Type B pancreatic cell (in vitro differentiated cells): ENCODE measurements at places on chromosomes 1 and 21.

DNA sequence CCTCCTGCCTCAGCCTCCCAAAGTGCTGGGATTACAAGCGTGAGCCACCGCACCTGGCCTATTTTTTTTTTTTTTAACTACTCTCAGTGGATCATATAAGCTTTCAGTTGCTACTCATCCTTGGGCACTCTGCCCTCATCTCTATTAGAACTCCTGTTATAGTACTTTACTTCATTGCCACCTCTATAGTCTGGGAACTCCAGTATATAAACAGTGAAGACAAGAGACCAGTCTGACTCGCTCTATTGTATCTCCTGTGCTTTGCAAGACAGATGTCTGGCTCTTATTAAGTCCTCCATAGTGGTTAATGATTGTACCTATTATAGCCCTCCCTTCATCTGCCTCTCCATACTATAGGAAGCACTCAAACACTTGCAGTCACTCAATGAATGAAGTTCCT lies 15.1 kb downstream of the KHDRBS1 start:
- DNase-seq, result no peak
- peaks cover 40% of the 10 kb centered on the region for H3K36me3 ChIP-seq
- no peaks in the 10 kb centered on the region for H3K27me3 ChIP-seq
- H3K4me3 ChIP-seq, result no peak overlapping the region
- H3K4me1 ChIP-seq, result peaks cover 15% of the 10 kb centered on the region

- no peak for DNase-seq
- peaks cover 23% of the 10 kb centered on the region for H3K4me1 ChIP-seq
- H3K4me3 ChIP-seq, result peak overlapping the region; percentile 39
- no peak overlapping the region for H3K27ac ChIP-seq
- H3K27me3 ChIP-seq, result no peaks in the 10 kb centered on the region
These were observed 16.7 kb downstream of the POU3F1 start for GRCh38 chr1:38029685-38030511.

- no peak overlapping the region for H3K4me3 ChIP-seq
- H3K36me3 ChIP-seq, result no peaks in the 10 kb centered on the region
- no peak for DNase-seq
- no peak overlapping the region for H3K27ac ChIP-seq
- H3K4me1 ChIP-seq, result no peaks in the 10 kb centered on the region
These were observed 3.2 kb downstream of the OR6K3 start for GRCh38 chr1:158717344-158717743.

- no peaks in the 10 kb centered on the region for H3K4me1 ChIP-seq
- H3K27ac ChIP-seq, result no peak overlapping the region
- H3K27me3 ChIP-seq, result peaks cover 13% of the 10 kb centered on the region
- no peak overlapping the region for H3K4me3 ChIP-seq
- no peaks in the 10 kb centered on the region for H3K36me3 ChIP-seq
These were observed 183.1 kb downstream of the ZSCAN20 start for GRCh38 chr1:33655496-33655895.

GRCh38 chr1:69567652-69568420 lies at the start of gene LRRC7:
TSS of gene LRRC7 (plus strand) at chr1:69567922. CDS start at chr1:69568640, 718 bp downstream.
- H3K36me3 ChIP-seq, result no peaks in the 10 kb centered on the region
- H3K27me3 ChIP-seq, result peaks cover 78% of the 10 kb centered on the region
- no peak for DNase-seq
- H3K4me1 ChIP-seq, result peaks cover 8% of the 10 kb centered on the region

GRCh38 chr1:28458237-28459228 lies 47.3 kb upstream of the RCC1 start:
- DNase-seq, result no peak
- no peaks in the 10 kb centered on the region for H3K27me3 ChIP-seq
- H3K36me3 ChIP-seq, result no peaks in the 10 kb centered on the region
- H3K4me1 ChIP-seq, result peaks cover 14% of the 10 kb centered on the region

DNA sequence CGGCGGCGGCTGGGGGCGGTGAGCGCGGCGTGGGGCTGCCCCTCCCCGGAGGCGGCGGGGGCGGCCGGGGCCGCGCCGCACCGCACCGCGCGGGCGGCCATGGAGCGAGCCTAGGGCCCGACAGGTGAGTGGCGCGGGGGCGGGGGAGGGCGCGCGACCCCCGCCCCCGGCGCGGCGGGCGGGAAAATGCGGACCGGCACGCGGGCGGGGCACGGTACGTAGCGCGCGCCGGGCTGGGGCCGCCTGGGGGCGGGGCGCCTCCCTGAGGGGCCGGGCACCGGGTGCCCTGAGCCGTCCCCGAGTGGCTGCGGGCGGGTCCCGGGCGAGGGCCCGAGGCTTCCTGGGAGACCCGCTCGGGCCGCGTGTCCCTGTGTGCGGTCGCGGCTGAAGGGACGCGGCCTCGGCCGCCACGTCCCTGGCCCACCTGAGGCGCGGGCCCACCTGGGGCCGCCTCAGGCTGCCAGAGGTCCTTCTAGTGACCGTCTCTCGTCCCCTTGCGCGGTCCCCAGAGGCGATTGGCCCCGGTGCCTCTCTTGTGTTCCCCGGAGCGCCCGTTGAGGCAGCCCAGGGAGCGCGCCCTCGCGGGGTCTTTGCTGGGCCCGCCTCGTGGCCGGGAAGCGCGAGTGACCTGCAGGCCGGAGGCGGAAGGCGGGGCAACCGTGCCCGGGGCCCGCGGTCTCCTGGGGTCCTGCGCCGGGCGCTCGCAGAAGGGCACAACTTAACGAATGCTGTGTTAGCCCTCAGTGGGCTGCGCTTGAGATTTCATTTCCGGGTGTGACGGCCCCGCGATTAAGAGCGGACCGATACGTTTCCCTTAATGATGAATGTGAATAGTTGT lies 500 bp downstream of the FAM20B start:
- H3K4me1 ChIP-seq, result peaks cover 59% of the 10 kb centered on the region
- DNase-seq, result peak; percentile 82
- H3K4me3 ChIP-seq, result peak overlapping the region; percentile 94
- peak overlapping the region; percentile 91 for H3K27ac ChIP-seq
- H3K36me3 ChIP-seq, result no peaks in the 10 kb centered on the region

- no peaks in the 10 kb centered on the region for H3K36me3 ChIP-seq
- no peaks in the 10 kb centered on the region for H3K4me1 ChIP-seq
- H3K4me3 ChIP-seq, result no peak overlapping the region
These were observed 89.3 kb downstream of the HMCN1 start for GRCh38 chr1:185823467-185823866.

DNA sequence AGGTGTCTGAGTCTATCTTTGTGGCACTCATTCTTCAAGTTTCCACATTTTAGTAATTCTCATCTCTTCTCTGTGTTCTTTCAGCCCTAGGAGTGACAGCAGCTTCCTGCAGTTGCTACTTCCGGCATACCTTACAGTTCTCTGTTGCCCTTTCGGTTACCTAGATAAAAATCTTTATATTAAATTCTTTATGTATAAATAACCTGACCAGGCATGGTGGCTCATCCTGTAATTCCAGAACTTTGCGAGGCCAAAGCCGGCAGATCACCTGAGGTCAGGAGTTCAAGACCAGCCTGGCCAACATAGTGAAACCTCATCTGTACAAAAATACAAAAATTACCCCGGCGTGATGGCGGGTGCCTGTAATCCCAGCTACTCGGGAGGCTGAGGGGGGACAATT lies 62.9 kb downstream of the CDKN2C start:
- DNase-seq, result no peak
- H3K4me1 ChIP-seq, result no peaks in the 10 kb centered on the region
- H3K4me3 ChIP-seq, result no peak overlapping the region

- DNase-seq, result no peak
- no peak overlapping the region for H3K27ac ChIP-seq
- no peaks in the 10 kb centered on the region for H3K36me3 ChIP-seq
- no peaks in the 10 kb centered on the region for H3K27me3 ChIP-seq
- no peak overlapping the region for H3K4me3 ChIP-seq
These were observed 487.0 kb upstream of the RGS18 start for GRCh38 chr1:191671236-191671635.

- H3K4me3 ChIP-seq, result peak within 1 kb of the TSS; percentile 93
- peaks cover 57% of the 10 kb centered on the region for H3K27me3 ChIP-seq
- H3K27ac ChIP-seq, result peak within 1 kb of the TSS; percentile 100
- DNase-seq, result no peak
These were observed at the start of gene EFNA1 for GRCh38 chr1:155127105-155127966. TSS of gene EFNA1 (plus strand) at chr1:155127876. CDS start at chr1:155127978, 102 bp downstream.

GRCh38 chr1:203069030-203069747 lies 16.6 kb downstream of the MYOG start:
- peaks cover 35% of the 10 kb centered on the region for H3K27me3 ChIP-seq
- no peak overlapping the region for H3K4me3 ChIP-seq
- no peak overlapping the region for H3K27ac ChIP-seq
- H3K36me3 ChIP-seq, result no peaks in the 10 kb centered on the region

GRCh38 chr1:15075817-15076216 lies 77.7 kb upstream of the TMEM51 start:
- DNase-seq, result no peak
- no peak overlapping the region for H3K27ac ChIP-seq
- H3K4me1 ChIP-seq, result peaks cover 5% of the 10 kb centered on the region
- H3K4me3 ChIP-seq, result no peak overlapping the region
- H3K36me3 ChIP-seq, result peaks cover 8% of the 10 kb centered on the region

DNA sequence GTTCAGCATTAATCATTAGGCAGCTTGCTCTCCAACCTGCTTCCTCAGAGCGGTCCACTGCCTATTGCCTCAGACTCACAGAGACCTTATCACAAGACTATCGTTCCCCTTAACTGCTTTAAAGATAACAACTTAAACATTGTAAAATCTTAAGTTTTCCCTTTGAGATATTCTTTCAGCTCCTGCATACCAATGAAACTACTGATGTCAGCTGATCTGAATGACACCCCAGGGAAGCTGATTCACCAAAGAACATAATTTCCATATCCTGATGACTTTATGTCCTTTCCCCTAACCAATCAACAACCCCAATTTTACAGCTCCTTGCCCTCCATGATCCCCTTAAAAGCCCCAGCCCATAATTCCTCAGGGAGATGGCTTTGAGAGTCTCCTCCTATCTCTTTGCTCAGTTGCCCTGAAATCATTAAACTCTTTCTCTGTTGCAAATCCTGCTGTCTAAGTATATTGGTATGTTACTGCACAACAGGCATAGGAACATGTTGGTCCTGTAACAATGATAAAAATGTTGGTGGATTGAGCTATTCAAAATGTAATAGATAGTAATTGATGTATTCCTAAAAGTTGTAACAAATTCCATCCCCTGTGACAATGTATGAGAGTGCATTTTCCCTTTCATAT lies 621.4 kb upstream of the RGS18 start:
- H3K4me1 ChIP-seq, result no peaks in the 10 kb centered on the region
- H3K4me3 ChIP-seq, result no peak overlapping the region
- H3K36me3 ChIP-seq, result peaks cover 5% of the 10 kb centered on the region
- H3K27me3 ChIP-seq, result no peaks in the 10 kb centered on the region

DNA sequence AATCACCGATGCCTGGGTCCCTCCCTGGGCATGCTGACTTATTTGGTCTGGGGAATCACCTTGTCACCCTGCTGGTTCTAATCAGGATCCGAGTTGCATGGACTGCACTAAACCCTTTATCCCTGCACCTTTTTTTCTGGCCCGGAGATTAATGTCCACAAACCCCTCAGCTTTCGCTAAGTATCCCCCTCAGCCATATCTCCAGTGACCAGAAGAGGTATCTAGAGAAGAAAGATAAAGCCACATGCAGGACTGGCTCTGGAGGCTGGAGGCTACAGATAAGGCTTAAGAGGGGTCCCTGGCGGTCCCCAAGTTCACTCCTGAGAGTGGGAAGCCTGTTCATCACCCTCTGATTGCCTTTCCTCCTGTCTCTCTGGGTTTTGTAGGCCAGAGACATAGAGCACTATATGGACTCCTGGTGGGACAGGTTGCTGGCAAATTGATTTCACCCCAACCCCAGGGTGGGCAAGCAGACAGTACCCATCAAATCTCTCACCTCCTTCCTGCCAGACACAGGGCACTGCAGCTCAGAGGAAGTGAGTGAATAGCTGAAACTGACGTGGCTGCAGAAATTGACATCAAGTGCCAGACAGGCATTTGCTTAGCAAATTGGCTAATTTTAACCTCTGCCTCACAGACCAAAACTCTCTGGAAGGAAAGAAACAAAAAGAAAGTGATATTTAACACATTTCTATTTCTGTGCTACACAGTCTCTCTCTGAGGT lies 38.8 kb downstream of the HMGB4 start:
- no peaks in the 10 kb centered on the region for H3K36me3 ChIP-seq
- peaks cover 36% of the 10 kb centered on the region for H3K27me3 ChIP-seq
- no peak overlapping the region for H3K27ac ChIP-seq
- H3K4me1 ChIP-seq, result no peaks in the 10 kb centered on the region

DNA sequence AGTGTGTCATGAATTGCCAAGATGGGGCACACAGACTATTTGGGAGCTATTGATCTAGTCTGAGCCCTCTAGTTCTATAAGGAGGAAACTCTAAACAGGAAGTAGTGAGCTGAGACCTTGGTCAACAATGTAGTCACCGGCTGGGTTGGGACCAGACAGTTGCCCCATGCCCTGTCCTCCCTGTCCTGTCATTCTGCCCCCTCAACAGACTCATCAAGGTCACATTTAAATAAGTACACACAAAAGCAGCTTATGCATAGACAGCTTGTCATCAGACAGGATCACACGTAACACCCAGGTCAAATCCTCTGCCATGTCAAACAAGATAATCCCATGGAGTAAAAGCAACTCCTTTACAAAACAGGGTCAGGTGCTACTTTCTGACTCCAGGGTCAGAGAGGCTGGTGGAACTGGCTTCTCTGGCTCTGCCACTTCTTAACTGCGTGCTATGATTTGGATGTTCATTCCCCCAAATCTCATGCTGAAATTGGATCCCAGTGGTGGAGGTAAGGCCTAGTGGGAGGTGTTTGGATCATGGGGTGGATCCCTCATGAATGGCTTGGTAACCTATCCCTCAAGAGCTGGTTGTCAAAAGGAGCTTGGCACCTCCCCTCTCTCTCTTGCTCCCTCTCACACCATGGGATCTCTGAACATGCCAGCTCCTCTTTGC lies 128.9 kb downstream of the HIVEP3 start:
- no peak for DNase-seq
- H3K36me3 ChIP-seq, result no peaks in the 10 kb centered on the region
- no peak overlapping the region for H3K4me3 ChIP-seq
- peaks cover 4% of the 10 kb centered on the region for H3K4me1 ChIP-seq
- H3K27ac ChIP-seq, result no peak overlapping the region
- H3K27me3 ChIP-seq, result peaks cover 12% of the 10 kb centered on the region

GRCh38 chr21:45590246-45590725 lies 48.0 kb upstream of the SLC19A1 start:
- peak overlapping the region; percentile 46 for H3K4me3 ChIP-seq
- no peak for DNase-seq
- H3K36me3 ChIP-seq, result no peaks in the 10 kb centered on the region

DNA sequence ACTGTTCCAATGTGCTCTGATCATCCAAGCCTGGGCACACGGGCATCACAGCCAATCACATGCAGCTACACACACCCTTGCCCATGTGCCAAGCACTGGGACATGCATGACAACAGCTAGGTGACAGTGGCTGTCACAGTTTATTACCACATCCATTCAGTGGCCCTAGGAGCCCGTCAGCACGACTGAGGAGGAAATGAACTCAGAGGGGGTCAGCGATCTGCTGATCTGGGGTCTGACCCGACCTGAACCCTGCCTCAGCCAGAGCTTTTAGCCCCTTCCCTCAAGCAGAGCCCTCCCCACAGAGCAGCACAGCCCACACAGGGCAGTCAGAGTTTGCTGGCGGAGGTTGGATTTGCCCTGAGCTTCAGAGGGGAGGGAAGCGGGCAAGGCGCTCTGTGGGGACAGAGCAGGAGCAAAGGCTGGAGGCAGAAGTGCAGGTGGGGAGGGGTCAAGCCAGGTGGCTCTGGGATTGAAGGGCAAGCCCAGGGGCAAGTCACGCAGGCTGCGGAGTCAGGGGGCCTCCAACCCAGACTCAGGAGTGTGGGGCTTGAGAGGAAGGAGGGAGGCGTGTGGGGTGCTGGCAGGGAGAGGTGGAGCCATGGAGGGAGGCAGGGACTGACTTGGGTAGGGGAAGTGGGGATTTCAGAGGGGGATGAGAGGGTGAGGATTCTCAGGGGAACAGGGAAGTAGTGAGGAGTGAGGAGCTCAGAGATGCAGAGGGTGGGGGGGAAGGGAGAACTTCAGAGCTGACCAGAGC lies 10.4 kb downstream of the SH3BGRL3 start:
- no peaks in the 10 kb centered on the region for H3K27me3 ChIP-seq
- no peak for DNase-seq
- no peak overlapping the region for H3K4me3 ChIP-seq
- H3K27ac ChIP-seq, result no peak overlapping the region
- peaks cover 29% of the 10 kb centered on the region for H3K4me1 ChIP-seq
